ENCODE measurements at places on chromosomes 4 and X. TPM values are rescaled to one million over a fixed set of nuclear protein-coding genes. Genes with fewer than 3 reads are reported as not detected.

DNA sequence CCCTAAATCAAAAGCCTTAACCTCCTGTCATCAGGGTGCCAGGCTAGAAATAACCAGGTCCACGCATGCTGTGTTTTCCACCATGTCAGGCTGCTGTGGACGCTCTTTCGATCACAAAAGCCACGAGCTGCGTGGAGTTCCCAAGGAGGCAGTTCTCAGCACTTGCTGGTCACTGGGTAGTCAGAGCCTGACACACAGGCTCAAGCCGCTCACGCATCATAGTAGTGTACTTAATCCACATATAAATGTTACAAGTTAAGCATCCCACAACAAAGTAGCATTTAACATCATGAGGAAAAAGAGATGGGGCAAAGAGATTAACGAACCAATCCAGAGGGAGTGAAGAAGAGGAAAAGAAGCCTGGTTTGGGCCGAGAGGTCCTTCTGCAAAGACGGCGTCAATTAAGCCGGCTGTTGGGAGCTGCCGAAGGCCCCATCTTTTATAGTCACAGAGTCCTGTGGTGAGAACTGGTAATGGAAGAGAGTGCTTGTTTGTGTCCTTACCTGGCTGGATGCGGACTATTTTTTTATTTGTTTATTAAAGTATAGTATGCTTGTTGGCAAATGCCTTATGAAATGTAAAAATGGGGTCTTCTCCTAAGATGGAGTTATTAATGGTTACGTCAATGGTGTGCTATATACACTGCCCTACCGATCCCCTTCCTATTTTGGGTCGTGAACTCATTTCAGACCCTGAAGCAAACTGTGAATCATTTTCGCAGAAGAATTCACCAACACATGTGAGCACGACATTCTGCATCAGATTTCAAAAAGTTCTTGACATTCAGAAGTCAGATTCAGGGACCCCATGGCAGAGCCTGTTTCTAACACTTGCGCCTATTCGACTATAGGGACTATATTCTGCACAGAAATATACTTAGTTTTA, 675 bp downstream of the PRIMPOL start:
- no peak for DNase-seq

The RELL1 gene
- total RNA-seq = 21.0 TPM

The RBMX gene
- 131 TPM for total RNA-seq

The TSR2 gene
- total RNA-seq = 32.7 TPM

The GIMD1 gene
- total RNA-seq = not detected

The PLAC1 gene
- 0.34 TPM for total RNA-seq

DNA sequence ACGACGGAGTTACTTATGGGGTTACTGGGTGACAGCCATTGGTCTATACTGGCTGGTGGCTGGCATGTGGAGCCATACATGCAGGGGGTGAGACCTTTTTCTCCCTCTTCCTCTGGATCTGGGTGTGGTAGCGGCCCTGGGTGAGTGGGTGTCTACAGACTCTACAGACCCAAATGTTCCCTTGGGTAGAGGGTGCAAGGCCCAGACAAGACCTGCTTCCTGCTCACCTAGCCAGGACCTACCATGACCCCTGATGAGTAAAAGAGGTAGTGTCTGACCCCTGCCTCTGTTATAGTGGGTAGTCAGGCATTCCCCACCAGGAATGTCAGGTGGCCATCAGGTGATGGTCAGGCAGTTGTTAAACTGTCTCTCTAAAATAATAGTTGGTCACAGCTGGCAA, 66.8 kb downstream of the SLC2A9 start:
- no peak for DNase-seq

- DNase-seq = peak; percentile 80
These were observed 17.5 kb downstream of the DOK7 start for GRCh38 chr4:3480528-3481112.

GRCh38 chr4:98568941-98569663, 89.3 kb downstream of the TSPAN5 start:
- no peak for DNase-seq

- DNase-seq = no peak
These were observed 204.3 kb downstream of the PCDH7 start for GRCh38 chr4:30924495-30924894.

DNA sequence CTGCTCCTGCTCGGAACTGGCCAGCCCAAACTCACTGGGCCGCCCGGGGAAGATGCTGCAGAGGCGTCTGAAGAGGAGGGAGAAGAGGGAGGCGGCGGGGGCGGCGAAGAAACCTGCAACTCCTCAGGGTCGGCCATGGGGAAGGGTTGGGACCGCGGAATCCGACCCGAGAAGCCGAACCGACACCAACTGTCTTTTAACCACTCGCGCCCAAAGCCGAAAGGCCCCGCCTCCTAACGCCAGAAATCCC, at the start of gene C4orf46:
TSS of gene C4orf46 (minus strand) at position 223 of the 250 bp plus-strand sequence. CDS start at position 137, 86 bp downstream.
- no peak for DNase-seq

All from psoas muscle (tissue), 8 donors.